ENCODE measurements at places on chromosomes 11 and 22.
A peak's percentile ranks its signal among the peaks of the same experiment; 100 is the strongest.

DNA sequence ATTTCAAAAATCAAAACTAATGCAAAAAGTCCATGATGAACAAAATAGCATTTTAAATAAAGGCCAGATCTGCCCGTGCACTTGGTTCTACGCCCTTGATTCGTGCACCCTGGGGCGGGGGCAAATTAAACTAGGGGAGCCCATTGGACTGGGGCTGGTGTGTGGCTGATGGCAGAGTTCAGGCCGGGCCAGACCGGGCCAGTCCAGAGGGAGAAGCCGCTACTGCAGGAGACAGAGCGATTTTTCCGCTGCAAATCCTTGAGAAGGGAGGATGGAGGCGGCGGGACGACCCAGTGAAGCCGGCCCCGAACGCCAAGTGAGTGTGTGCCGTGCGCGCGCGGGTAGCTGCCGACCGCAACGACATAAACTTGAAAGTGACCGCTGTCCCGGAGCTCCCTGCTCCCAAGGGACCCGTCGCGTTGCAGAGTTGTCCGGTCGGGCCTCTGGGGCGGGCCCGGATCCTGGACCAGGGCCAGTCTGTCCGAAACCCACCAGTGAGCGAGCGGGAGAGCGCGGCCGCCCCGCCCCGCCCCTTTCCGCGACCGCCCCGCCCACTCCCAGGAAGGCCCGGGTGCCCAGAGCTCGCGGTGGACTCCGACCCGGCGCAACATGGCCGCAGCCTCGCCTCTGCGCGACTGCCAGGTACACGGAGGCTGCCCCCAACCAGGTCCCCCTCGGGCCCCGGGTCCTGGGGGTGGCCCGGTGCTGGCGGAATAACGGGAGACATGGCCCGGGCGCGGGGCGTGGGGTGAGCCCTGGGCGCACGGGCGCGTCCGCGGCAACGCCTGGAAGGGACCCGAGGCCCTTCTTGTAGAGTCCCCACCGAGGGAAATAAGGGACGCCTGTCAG is at the start of gene TTC38:
TSS of gene TTC38 (plus strand) at position 578 of the 849 bp plus-strand sequence. CDS start at position 610, 32 bp downstream.
- DNase-seq = peak; percentile 73

GRCh38 chr11:102590276-102591049 is 34.7 kb downstream of the MMP20 start:
- no peak for DNase-seq

GRCh38 chr11:104881117-104881794 is 17.0 kb downstream of the CASP12 start:
- DNase-seq = no peak

- DNase-seq = no peak
Observed at GRCh38 chr11:76857781-76858410, 2.8 kb upstream of the ACER3 start.

GRCh38 chr22:49179886-49180682 is 647.6 kb downstream of the BRD1 start:
- DNase-seq = no peak

- no peak for DNase-seq
Observed at GRCh38 chr11:125950696-125951651, 5.1 kb downstream of the VSIG10L2 start.

- no peak for DNase-seq
Observed at GRCh38 chr11:8164746-8165145, 4.1 kb downstream of the RIC3 start.

GRCh38 chr11:10747733-10748132 is 3.3 kb upstream of the CTR9 start:
- no peak for DNase-seq

- DNase-seq = no peak
Observed at GRCh38 chr22:35914665-35915476, 113.8 kb downstream of the RBFOX2 start.

GRCh38 chr11:15770798-15771414 is 585.4 kb downstream of the SOX6 start:
- peak; percentile 37 for DNase-seq

GRCh38 chr11:103406357-103406756 is 297.1 kb downstream of the DYNC2H1 start:
- no peak for DNase-seq

DNA sequence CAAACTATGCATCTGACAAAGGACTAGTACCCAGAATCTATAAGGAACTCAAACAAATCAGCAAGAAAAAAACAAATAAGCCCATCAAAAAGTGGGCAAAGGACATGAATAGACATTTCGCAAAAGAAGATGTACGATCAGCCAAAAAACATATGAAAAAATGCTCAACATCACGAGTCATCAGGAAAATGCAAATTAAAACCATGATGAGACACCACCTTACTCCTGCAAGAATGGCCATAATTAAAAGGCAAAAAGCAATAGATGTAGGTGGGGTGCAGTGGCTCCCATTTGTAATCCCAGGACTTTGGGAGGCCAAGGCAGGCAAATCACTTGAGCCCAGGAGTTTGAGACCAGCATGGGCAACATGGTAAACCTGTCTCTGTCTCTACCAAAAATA is 10.4 kb upstream of the OR10V1 start:
- DNase-seq = no peak

DNA sequence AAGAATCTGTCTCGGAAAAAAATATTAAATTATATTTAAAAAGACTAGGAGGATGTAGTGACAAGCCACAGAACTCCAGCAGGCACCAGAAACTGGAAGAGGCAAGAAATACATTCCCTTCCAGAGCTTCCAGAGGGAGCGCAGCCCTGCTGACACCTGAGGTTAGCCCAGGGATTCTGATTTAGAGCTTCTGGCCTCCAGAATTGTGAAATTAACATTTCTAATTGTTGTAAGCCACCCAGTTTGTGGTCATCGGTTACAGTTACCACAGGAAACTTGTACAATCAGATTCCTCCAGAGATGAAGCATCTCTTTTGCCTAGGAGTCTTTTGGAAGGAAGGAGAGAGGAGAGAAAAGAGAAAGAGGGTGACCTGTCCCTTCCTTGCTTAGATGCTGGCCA is 6.4 kb upstream of the UBASH3B start:
- no peak for DNase-seq

- no peak for DNase-seq
Observed at GRCh38 chr11:18019650-18020049, 6.8 kb upstream of the SERGEF start.

DNA sequence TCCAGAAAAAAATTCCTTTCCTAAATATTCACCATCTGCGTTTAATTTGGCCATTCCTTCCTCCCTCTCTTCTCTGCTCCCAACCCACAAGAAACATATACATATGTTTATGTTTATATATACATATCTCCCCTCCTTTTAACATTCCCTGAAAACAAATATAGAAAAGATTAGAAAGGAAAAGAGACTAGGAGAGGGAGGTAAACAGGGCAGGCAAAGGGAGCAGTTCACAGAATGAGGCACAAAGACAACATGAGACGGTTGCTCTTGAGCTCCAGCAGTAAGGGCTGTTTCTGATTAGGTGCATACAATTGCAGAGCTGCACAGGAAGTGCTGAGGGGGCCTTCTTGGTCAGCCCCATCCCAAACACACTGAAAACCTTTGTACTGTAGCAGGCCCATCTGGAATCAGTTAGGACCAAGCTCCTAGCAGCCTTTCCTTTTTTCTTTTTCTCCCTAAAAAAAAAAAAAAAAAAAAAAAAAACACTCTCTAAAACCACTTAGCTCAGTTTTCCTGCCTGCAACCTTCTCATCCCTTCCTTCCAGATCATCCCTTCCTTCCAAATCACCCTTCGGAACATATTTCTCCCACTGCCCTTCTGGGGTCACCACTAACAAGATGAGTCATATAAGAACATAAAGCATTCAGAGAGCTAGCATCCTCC is 57.0 kb downstream of the RBFOX2 start:
- no peak for DNase-seq

GRCh38 chr11:645536-645935 is 8.5 kb downstream of the DRD4 start:
- no peak for DNase-seq

DNA sequence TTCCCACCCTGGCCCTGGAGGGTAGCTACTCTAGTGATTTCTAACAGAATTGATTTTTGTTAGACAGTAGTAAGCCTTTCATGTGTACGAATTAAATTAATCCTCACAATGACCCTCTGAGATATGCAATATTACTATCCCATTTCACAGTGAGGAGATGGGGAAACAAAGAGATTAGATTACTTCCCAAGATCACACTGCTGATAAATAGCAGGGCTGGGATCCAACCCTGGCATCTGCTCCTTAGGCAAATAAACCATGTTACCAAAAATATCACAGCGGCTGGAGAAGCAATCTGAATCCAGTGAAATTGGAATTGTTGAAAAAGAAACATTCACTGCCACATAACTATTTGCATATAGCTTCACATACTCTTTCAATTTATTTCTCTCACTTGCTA is 12.8 kb upstream of the CAVIN3 start:
- DNase-seq = no peak

DNA sequence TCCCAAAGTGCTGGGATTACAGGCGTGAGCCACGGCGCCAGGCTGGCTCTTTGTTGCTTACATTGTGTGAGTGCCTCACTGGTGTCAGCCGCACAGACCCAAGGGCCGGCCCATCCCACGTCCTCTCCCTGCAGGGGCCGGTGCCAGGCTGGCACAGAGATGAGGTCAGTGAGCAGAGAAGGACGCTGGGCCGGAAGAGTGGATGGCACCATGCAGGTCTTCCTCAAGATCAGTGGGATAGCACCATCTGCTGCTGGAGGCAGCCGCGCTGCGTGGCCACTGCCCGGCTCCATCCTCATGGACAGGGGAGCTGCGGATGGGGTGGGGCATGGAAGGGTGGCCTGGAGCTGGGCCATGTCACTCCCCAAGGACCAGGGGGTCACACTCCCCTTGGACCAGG is 22.0 kb upstream of the FGF4 start:
- no peak for DNase-seq

DNA sequence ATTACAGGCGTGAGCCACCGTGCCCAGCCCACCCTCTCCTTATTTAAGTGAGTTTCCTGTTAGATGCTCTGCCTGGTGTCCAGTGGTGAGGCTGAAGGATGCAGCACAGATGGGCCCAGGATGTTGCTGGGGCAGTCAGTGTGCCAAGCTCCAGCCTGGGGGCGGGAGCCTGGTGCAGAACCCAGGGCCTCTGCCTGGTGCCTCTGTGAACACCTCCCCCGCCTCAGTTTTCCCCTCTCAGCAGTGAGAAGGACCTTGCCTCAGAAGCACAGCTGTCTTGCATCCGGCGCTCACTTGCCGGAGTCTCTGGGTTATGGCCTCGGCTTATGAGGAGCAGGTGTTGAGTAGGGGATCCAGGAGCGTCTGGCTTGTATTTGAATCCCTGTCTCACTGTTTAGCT is 116.2 kb downstream of the KIAA1671 start:
- DNase-seq = peak; percentile 58

- no peak for DNase-seq
Observed at GRCh38 chr11:47202576-47202975, 12.2 kb upstream of the DDB2 start.

DNA sequence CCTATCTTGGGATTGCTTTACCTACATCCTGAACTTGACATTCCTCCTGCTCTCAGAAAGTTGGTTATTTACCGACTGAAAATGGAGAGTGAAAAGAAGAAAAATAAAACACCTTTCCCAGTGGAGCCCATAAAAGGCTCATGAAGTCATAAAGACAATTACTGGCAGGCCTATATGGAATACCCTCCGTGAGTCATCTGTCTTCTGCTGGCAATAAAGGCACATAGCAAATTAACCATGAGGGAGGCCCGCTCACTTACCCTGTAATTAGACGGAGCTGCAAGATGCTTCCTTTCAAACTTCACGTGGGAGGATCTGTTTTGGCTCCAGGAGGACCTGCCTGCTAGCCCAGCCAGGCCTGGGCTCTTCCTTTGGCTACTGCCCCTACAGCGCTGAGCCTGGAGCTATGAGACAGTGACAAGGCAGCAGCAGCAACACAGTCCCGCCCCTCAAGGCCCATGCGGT is 540.4 kb downstream of the BUD13 start:
- DNase-seq = no peak

- DNase-seq = no peak
Observed at GRCh38 chr11:8333811-8334401, 70.2 kb upstream of the LMO1 start.

DNA sequence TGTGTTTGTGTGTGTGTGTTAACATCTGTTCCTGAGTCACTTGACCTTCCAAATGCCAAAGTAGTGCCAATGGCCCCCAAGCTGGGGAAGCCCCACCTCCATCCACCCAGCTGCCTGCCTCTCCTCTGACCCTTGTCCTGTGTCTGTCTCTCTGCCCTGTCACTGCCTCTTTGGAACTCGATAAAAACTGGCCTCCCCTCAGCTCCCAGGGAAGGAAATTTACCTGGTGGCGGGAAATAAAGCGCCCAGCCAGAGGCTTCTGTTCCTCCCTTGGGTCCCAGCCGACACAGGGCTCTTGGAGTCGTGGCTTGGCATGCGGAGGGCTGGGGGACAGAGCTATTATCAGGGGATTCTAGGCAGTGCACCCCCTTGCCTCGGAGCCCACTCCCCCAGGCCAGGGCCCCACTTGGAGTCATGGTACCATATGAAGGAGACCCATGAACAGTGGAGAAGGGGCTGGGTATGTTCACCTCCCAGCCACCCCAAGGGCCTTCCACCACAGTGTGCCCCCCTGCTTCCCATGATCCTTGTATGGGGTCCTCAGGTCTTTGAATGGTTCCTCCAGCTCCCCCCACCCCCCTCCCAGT is 6.2 kb downstream of the KCNC1 start:
- DNase-seq = no peak

- no peak for DNase-seq
Observed at GRCh38 chr11:33452836-33453624, 195.8 kb downstream of the HIPK3 start.

DNA sequence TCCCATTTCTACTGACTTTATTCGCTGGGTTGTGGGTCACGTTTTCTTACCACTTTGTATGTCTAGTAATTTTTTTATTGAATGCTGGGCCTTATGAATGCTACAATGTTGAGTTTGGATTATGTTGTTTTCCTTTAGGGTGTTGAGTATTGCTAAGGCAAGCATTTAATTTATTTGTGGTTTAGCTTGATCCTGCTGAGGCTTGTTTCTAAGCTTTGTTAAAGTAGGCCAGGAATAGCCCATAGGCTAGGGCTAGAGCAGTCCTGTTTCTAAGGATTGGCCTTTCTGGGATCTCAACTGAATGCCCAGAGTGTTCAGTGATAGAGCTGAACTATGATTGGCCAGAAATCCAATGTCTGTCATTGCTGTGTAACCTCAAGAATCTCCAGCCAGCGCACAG is 56.1 kb upstream of the LDLRAD3 start:
- no peak for DNase-seq

DNA sequence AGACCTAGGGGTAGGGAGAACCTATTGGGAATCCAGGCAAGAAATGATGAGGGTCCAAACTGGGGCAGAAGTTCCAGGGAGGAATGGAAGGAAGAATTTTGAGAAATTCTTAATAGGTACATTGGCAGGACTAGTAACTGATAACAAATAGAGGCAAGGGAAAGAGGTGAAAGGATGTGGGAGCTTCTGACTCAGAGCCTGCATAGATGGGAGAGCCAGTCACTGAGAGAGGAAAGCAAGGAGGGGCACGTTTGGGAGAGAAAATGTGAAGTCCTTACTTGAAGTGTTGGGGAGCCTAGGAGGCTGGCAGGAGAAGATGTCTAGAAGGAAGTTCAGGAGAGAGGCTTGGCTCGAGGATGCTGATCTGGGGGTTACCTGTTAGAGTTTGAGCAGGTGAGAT is 104.6 kb upstream of the NCAM1 start:
- DNase-seq = no peak
